ENCODE measurements at places on chromosomes 4 and X. TPM values are rescaled to one million over a fixed set of nuclear protein-coding genes. Genes with fewer than 3 reads are reported as not detected.

- H3K4me1 ChIP-seq = no peaks in the 10 kb centered on the region
- DNase-seq = no peak
- no peak overlapping the region for H3K27ac ChIP-seq
- no peak overlapping the region for H3K4me3 ChIP-seq
These were observed 190.4 kb downstream of the UNC5C start for GRCh38 chr4:95358421-95358820.

- peaks cover 68% of the 10 kb centered on the region for H3K27me3 ChIP-seq
- no peak overlapping the region for H3K4me3 ChIP-seq
- peak; percentile 31 for DNase-seq
- no peaks in the 10 kb centered on the region for H3K36me3 ChIP-seq
- H3K27ac ChIP-seq = no peak overlapping the region
These were observed 367.3 kb upstream of the CASK start for GRCh38 chrX:42290608-42291007.

DNA sequence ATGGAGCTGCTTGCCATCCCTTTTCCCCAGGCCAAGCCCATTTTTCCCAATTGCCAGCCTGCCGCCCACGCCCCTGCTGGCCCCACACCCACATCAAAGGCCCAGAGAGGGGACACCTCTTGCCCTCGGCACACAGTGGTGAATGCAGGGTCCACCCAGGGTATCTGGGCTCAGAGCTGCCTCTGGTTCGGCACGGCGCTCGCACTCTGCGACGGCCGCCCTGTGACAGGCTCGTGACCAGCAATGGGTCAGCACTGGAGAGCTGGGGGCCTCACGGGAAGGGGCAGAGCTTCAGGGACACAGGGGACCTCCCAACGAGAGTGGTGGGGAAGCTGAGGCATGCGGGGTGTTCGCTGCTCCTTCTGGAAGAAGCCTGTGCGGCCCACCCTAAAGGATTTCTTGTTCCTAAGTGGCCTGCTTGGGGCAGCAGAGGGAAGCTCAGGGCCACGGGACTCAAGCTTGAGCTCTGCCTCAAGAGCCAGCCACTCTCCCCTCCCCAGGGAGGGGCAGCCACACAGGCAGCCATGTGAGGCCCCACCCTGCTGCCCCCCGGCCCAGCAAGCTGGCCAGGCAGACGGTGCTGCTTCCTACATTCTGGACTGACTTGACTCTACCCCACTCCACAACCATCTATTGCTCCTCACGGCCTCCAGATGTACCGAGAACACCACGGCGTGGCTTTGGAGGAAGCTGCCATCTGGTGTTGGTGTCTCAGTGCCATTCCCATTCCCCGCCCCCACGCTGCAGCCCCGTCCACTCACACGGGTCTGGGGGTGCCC lies 73.7 kb downstream of the ABLIM2 start:
- peaks cover 6% of the 10 kb centered on the region for H3K4me1 ChIP-seq
- no peak overlapping the region for H3K27ac ChIP-seq
- no peaks in the 10 kb centered on the region for H3K36me3 ChIP-seq
- peaks cover 34% of the 10 kb centered on the region for H3K27me3 ChIP-seq

The GAGE12H gene
- not detected for total RNA-seq

DNA sequence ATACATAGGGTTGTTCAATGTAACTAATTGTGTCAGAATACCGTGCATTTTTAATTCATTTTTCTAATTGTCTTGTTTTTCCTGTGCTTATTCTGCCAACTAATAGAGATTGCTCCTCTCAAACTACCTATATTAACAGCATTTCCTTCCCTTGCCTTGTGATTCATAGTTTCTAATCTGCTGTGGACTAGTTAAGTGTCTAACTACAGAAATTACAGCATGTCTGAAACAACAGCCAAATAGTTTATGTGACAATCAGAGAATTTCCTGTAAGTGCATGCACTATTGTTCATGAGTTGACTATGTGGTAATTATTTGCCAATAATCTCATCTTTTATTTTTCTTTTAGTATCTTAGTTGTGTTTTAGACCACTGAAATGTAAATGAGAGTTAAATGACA lies 4.1 kb upstream of the SEC24B start:
- H3K27me3 ChIP-seq = no peaks in the 10 kb centered on the region
- H3K36me3 ChIP-seq = peaks cover 20% of the 10 kb centered on the region
- DNase-seq = no peak
- no peak overlapping the region for H3K4me3 ChIP-seq
- peaks cover 13% of the 10 kb centered on the region for H3K4me1 ChIP-seq

Measured in MCF 10A (cell line).